ENCODE measurements at places on chromosomes 5 and 9.

DNA sequence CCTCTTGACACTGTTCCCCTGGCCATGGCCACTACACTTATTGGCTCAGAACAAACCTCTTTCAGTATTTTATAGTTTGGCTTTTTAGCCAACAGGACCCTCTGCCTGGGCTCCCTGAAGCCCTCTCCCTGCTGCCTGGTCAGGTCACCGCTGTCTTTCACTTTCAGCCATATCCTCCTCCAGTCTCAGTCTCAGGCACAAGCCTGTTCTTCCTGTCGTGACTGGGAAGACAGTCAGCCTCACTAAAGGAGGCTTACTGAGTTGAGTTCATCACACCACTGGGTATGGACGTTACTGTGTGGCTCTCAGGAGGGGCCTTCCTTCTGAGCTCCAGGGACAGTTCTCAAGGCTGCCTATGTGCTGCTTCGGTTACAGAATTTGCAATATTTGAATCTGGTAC is 2.0 kb downstream of the QSOX2 start:
- DNase-seq, result no peak

GRCh38 chr9:99565203-99565602 is 256.5 kb upstream of the NR4A3 start:
- DNase-seq, result no peak

GRCh38 chr5:148632255-148633066 is 21.9 kb downstream of the HTR4 start:
- no peak for DNase-seq

DNA sequence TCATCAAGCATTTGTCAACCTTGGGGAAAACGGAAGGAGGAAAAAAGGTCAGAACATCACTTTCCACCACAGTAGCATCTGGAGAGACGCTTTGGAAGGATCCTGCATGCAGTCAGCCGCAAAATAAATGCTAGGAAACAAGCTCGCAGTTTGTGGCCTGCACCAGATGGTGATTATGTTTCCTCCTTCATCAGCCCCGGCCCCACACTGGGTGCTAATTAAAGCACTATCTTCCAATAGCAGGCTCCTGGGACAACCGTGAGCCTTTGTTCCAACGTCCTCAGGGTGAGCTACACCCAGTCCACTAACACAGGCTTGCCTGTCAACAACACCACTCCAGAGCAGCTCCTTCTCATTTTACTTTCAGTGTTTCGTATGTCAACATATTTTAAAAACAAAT is 64.0 kb downstream of the RNF130 start:
- DNase-seq, result peak; percentile 19

- DNase-seq, result no peak
These were observed 1338.9 kb downstream of the MAT2B start for GRCh38 chr5:164844348-164844747.

DNA sequence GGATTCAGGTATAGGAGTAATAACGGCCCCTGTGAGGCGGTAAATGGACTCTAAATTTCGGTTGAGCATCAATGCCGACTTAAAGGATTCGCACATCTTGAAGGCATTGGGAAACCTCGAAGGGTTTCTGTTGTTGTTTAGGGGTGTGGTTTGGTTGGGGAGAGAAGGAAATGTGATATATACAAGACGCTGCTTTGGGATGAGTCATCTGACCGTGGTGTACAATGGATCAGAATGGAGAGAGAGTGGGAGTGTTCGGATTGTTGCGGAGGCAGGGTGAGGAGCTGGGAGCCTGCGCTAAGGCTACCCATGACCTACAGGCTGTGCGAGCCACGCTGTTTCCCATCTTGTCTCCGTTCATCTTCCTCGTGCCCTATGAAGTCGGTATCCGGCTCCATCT is 60.4 kb upstream of the ERCC6L2 start:
- no peak for DNase-seq

- DNase-seq, result no peak
These were observed 157.3 kb downstream of the CYLC2 start for GRCh38 chr9:103152473-103152872.

DNA sequence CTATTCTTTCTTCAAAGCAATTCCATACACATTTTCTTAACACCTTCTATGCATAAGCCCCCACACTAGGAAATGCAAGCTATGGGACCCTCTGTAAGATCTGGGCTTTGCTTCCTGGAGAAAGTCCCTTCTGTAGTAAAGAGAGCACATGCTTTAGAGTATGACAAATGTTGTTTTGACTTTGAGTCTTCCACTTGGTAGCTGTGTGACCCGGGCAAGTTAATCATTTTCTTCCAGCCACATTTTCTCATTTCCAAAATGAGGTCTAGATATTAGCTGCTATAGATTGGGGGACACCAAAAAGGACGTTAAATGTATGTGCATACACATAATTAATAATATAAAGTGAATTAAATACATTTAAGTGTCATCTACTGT is 334.0 kb downstream of the NFIB start:
- DNase-seq, result no peak

GRCh38 chr5:150068961-150069645 is 17.3 kb downstream of the CSF1R start:
- DNase-seq, result no peak

- DNase-seq, result no peak
These were observed 35.2 kb upstream of the SMU1 start for GRCh38 chr9:33111631-33112030.

- no peak for DNase-seq
These were observed 328.8 kb upstream of the BRINP1 start for GRCh38 chr9:119697996-119698395.

DNA sequence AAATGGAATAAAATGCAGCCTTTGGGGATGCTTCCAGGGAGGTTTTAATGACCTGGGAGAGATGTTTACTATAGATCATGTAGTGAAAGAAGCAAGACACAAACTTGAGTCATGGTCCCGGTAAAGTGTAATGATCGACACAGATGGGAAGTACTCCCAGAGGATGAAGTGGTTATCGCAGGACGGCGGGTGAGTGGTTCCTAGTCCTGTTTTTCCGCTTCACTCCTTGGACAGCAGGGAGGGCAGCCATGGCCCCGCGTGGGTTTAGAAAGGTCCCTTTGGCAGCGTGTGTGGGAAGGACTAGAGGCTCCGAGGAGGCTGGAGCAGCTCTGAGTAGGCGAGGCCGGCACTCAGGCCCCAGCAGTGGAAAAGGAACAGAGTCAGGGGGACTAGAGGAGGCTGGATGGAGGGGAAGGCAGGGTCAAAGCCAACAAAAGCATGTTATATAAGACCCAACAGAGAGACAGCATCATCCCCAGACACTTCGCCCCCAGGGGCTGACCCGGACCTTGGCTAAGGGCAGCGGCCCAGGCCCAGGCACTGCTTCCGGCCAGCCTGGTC is 49.2 kb upstream of the STXBP1 start:
- peak; percentile 86 for DNase-seq

DNA sequence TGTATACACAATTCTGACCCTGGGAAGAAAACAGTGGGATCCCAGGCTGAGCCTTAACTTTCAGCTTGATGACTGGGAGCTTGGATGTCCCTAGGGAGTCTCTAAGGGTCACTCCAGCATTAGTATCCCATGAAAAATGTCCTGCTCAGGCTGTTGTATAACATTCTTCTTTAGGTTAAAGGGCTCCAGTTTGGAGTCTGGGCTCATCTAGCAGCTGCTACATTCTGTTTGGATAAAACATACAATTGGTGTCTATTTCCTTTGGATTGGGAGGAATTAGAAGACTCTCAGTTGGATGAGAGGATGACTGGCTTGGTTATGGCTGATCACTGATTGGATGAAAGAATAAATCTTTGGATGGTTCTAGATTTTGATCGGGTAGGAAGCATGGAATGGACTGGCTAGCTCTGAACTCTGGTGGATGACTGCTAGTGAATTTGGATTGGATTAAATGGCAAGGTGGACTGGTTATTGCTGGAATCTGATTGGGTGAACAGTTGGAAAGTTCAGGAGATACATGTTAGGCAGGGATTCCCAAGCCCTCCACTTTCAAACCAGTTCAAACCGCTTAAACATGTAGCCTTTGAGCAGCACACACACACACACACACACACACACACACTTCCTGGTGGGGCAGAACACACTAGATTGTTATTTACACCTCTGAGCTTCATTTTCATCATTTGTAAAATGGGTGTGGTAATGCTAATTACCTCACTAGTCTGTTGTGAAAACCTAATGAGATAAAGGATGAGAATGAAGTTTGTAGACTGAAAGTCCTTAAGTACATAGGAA is 7.1 kb upstream of the MYOZ3 start:
- no peak for DNase-seq

- DNase-seq, result no peak
These were observed 40.4 kb upstream of the TESK1 start for GRCh38 chr9:35564658-35565061.

DNA sequence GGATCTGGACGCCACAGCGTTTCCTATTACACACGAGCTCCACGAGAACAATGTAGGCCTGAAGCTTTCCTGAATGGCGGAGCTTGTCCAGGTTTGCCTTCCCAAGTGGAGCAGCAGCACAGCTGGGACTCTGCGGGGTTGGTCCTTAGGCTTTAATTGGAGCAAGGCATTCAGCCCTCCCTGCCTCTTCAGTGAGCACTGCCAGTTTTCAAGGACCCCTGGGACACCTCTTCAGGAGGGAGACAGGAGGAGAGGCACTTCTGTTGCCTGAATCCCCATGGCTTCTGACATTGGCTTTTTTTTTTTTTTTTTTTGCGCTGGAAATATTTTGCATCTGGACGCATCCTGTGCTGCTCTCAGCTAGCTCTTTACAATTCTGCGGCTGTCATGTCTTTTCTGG is 179.4 kb downstream of the SEMA6A start:
- no peak for DNase-seq

GRCh38 chr9:138046641-138047301 is 169.2 kb downstream of the CACNA1B start:
- DNase-seq, result no peak

DNA sequence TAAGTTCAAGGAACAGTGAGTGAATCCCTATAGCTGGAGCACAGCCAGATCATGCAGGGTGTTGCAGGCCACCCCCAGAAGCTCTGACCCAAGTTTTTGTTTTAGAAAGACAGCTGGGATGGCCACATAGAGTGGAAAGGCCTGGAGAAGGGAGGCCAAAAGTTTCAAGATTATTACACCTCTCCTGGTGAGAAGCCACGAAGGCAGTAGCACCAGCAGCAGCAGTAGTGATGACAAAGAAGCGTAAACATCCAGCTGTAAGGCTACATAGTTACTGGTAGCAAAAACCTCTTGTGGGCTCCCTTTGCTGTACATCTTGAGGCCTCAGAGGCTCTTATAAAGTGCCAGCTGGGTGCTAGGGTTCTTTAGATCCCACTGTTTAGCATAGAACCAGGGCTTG is 11.8 kb downstream of the ADAMTSL1 start:
- DNase-seq, result no peak

DNA sequence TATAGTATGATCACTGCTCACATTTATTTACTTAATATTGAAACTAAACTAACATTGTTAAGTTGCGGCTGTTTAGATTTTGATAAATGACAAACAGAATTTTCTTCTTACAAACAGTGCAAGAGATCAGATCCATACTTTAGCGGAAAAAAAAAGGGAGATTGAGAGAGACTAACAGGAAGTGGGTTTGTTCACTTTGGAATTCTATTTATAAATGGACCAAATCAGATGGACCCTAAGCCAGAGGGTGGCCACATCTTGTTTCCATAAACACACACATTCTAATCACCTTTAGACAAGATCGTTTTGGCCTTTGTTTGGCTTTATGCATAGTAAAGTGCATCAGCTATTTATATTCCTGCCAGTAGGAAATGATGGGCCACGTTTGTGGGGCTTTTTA is 381.4 kb upstream of the CD180 start:
- no peak for DNase-seq

DNA sequence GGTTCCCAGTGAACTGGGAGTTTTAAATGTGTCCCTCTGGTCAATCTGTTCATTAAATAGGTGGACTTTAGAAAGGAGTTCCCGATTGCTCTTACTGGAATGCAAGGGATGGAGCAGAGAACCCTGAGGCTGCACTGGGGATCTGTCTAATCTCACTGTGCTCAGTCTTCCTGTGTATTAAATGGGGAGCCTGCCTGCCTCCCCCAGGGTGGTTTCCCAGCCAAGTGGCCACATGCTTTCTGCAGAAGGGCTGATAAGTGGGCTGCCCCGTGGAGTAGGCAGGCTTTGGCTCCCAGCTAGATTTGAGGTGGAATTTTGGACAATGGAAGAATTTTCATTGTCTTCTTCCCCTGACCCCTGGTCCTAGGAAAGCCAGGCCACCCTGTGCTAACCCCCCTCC is 14.0 kb upstream of the PHYHD1 start:
- no peak for DNase-seq

GRCh38 chr9:98374385-98375051 is 119.1 kb upstream of the TBC1D2 start:
- DNase-seq, result no peak

DNA sequence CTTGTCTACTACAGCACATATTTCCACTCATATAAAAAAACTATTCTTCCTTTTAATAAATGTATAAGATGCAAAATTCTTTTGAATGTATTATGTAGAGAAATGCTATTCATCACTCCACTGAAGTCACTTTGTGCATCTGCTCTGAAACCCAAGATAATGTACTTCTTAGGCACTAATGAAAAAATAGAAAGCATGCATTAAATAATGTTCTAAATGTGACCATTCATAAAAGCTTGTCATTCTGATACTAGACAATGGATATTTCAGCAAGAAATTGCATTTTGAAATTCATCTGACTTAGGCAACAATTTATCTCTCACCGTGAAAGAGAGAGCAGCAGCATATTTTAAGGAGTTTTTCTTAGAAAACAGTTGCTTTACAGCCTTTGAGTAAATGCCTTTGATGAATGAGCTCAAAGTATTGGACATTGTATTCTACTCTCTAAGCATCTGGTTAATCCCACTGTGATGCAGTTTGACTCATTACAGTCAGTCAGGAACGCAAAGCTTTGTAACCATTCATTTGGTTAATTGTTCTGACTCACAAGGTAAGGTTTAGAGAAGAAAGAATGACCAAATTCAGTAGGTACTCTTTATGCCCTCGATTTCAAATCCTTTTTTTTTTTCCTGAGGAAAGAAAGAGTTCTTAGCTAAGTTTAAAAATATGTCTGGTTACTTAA is 2233.8 kb upstream of the C9orf72 start:
- no peak for DNase-seq

- no peak for DNase-seq
These were observed 48.0 kb upstream of the FAM120AOS start for GRCh38 chr9:93501406-93501805.

GRCh38 chr9:81112627-81113452 is 576.5 kb downstream of the TLE1 start:
- DNase-seq, result no peak

DNA sequence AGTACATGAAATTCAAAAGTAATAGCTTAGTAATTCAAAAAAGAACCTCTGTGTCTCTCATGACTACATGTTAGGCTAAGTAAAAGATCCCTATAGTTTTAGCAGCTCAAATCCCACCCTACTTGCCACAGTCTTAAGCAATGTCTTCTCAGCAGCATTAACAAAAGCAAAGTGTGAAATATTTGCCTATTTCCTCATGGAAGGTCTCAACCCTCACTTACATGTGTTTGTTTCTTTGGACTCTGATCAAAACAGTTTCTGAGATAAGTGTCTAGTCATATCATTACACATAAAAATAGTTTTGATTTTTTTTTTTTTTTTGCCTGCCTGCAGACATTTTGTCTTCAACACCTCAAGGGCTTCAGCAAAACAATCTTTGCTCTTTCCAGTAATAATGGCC is 310.5 kb downstream of the CETN3 start:
- no peak for DNase-seq

- DNase-seq, result no peak
These were observed 39.4 kb downstream of the TNFAIP8 start for GRCh38 chr5:119395080-119395836.

Data from suppressor macrophage (primary cell).